Sciatic nerve (tissue), 2 donors: ENCODE measurements at places on chromosomes 7 and 10. TPM values are rescaled to one million over a fixed set of nuclear protein-coding genes. Genes with fewer than 3 reads are reported as not detected.

The CFAP69 gene
- total RNA-seq = 36.1 TPM

The ANXA8 gene
- total RNA-seq = 2.5 TPM

The AKR1C2 gene
- total RNA-seq = 97.9 TPM

The OPN1SW gene
- total RNA-seq = not detected

The SPDYE8 gene
- total RNA-seq = not detected

The ATOH7 gene
- total RNA-seq = 0.22 TPM

The PLEKHS1 gene
- total RNA-seq = 0.22 TPM

The SPAM1 gene
- total RNA-seq = not detected
